SW480 (cell line): ENCODE measurements at places on chromosomes 11 and 22.
A peak's percentile ranks its signal among the peaks of the same experiment; 100 is the strongest.

GRCh38 chr22:28027453-28028448 is 108.7 kb upstream of the PITPNB start:
- no peak for DNase-seq

DNA sequence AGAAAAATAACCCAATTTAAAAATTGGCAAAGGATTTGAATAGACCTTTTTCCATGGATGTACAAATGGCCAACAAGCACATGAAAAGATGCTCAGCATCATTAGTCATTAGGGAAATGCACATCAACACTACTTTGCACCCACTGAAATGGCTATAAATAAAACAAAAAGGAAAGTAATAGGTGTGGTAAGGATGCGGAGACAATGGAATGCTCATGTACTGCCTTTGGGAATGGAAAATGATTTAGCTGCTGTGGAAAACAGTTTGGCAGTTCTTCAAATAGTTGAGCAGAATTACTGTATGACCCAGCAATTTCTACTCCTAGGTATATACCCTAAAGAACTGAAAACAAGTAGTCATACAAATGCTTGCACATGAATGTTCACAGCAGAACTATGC is 37.4 kb downstream of the LARGE2 start:
- DNase-seq: no peak

GRCh38 chr11:60854847-60855725 is 664 bp downstream of the PTGDR2 start:
- DNase-seq: no peak

- no peak for DNase-seq
These were observed 10.8 kb downstream of the PANX1 start for GRCh38 chr11:94139416-94139815.

GRCh38 chr11:112889446-112889845 is 71.8 kb upstream of the NCAM1 start:
- no peak for DNase-seq

- no peak for DNase-seq
These were observed 203.8 kb downstream of the DLG2 start for GRCh38 chr11:85423316-85423715.

DNA sequence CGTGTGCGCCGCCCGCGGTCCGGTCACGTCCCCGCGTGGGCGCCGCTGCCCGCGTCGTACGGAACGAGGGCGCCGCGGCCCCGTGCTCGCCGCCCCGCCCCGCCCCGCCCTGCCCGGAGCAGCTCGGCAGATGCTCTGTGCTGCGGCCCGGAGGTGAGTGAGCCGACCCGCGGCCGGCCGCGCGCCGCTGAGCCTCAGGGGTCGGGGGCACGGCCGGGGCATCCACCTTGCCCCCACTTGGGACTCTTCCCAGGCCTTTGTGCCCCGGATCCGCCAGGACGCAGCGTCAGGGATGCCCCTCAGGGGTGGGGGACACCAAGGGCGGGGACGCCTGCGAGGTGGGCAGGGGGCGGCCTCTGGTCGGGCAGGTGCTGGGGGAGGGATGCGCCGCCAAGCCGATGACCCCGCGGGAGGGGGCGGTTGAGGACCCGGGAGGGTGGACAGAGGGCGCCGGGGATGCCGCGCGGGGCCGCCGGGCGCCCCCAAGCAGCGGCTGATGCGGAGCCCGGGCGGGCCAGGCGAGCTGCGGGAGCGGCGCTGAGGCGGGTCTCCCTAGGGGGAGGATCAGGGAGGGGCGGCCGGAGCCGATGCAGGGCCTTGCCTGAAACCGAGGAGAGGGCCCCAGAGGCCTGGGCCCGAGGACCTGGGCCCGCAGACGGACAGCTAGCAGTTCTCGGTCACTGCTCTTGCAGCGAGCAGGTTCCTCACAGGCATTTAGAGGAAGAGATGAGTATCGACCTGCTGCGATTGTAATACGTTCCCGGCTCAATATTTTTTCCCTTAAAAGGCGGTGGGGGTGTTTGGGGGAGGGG is at the start of gene GNAZ:
Gene GNAZ, plus strand, starts transcription at position 102 of the 812 bp plus-strand sequence. CDS start 25,177 bp downstream, outside the sequence.
- DNase-seq: peak; percentile 16

DNA sequence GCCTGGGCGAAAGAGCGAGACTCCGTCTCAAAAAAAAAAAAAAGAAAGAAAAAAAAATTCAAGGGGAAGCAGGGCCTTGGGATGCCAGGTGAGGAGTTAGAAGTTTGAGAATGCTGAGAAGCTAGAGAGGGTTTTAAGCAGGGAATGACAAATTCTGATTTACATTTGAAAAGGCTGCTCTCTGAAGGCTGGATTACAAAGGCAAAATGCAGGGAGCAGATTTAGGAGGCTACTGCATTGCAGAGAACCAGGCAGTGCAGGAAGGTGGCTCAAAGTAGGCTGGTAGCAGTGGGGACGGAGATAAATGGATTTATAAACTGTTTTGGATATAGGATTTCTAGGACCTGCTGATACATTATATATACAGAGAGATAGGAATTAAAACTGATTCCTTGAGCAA is 66.6 kb downstream of the KCNC1 start:
- DNase-seq: no peak
